Esophagus squamous epithelium (tissue), 5 donors: ENCODE measurements at places on chromosomes 7 and 10.

- no peak for DNase-seq
These were observed 123.8 kb downstream of the TEX36 start for GRCh38 chr10:125559210-125559609.

GRCh38 chr7:33554046-33554445, 351.3 kb upstream of the BMPER start:
- DNase-seq = no peak

- DNase-seq = no peak
These were observed 17.7 kb downstream of the CACNB2 start for GRCh38 chr10:18157881-18158280.

GRCh38 chr7:2654059-2654458, 22.3 kb downstream of the TTYH3 start:
- DNase-seq = no peak

- no peak for DNase-seq
These were observed 136.7 kb downstream of the EGFR start for GRCh38 chr7:55155351-55156117.

GRCh38 chr7:142094861-142095260, 16.7 kb upstream of the MGAM2 start:
- DNase-seq = no peak

DNA sequence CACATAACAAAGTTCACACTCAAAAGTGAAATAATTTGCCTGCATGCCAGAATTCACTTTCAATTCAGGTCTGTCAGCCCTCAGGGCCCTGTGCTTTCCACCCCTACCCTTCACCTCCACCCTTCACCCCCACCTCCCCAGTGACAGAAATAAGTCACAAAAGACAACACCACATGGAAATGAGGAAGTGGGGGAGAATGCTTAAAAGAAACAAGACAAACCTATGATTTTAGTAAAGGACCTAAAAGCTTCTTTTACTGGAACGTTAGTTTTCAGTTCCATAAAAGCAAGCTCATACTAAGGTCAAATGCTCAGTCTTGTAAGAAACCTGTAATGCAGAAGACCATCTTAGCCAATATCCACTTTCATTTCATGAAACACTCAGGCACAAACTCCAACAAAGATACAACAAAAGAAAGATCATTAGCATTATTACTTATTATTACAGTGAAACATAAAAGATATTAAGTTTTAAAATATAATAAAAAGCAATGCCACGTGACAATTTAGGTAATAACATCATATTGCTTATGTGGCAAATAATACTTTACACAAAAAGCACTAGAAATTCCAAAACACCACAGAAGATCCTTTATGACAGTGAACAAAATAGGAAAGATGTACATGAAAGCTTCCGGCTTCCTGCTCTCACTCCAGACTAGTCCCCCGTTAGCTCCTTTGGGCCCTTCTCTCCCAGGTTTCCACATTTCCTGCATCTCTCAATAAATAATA, 112.1 kb downstream of the LMBR1 start:
- no peak for DNase-seq

DNA sequence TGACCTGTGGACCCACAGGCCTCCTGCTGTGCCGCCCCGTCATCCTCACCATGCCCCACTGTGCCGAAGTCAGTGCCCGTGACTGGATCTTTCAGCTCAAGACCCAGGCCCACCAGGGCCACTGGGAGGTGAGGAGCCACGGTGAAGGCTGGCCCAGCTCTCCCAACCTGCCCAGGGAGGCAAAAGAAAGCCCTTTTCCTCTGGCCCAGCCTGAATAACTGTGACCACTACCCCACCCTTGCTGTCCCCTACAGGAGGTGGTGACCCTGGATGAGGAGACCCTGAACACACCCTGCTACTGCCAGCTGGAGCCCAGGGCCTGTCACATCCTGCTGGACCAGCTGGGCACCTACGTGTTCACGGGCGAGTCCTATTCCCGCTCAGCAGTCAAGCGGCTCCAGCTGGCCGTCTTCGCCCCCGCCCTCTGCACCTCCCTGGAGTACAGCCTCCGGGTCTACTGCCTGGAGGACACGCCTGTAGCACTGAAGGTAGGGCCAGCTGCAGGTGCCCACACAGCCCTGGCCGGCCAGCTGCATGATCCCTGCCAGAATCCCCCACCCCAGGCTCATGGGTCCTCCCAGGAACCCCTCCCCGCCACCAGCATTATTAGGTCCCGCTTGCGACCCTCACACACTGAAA, 25.5 kb upstream of the SLC29A3 start:
- no peak for DNase-seq

DNA sequence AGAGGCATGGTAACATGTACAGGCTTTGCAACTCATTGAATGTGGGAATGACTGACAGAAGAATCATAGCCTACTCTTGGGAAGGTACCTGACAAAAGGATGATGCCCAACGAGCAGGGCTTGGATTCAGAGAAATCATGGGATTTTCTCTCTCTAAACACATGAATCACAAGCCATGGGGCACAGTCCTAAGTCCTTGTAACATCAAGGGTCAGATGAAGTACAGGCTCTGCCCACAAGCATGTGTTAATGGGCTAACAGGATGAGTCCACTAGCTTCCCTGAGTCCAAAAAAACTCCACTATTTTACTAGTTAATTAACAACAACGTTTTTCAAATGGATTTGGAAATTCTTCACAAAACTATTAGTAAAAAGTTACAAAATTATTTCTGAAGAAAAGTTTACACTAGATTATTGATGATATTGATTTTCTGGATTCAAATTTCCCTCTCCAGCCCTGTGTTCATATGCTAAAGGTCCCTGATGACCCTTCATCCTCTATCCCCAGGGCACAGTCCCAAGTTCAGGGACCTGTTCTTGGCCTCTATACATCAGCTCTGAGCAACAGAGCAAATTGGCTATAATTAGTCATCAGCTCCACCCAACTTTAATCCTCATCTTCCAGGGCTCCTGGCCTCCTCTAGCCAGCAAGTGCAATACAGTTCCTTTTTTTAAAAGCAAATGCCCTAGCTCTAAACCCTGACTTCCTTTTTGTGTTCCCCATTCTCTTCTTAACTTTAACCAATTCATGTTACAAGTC, 99.8 kb downstream of the GSAP start:
- DNase-seq = no peak

DNA sequence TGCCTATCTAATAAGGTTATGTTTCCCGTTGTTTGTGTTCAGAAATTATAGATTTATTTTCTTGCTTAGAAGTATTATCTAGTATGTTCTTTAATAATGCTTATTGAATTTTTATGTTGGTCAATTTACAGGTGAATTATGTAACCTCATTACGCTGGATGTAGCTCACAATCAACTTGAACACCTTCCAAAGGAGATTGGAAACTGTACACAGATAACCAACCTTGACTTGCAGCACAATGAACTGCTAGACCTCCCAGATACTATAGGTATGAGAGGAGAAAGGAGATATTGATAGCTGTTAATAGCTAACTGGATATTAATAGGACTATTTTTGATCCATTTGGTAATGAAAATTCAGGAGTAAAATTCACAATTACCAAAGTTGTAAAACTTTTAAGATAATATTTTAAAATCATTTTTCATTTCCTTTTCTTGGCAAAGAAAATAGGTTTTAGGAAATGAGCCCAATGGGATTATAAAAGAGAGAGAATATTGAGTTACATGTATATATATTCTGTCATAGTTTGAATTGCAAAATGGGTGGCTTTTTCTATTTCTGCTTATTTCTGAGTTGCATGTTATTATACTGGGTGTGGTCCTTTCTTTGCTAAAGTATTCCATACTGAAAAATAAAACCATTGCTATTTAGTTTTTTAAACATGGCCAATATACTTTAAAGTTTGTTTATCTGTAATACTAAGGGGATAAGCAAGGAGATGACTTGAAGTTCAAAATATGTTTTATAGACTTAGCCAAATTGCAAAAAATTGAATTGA, 66.3 kb downstream of the SHOC2 start:
- no peak for DNase-seq

DNA sequence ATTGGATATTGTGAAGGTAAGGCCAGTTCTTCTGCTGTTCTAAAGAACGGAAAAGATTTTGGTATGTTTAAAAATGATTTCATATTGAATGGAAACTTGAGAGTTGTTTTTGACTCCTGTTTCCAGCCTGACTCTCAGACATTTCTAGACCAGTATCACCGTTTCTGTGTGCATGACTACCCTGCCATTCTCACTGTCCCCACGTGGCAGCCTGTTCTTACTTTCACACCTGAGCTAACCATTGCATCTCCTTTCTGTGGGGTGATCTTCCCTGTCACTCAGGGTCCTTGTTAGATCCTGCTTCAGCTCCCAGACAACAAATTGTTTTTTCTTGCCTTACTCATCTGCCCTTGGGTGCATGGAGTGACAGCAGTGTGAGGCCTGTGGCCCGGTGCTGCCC, 38.9 kb downstream of the GLRX3 start:
- DNase-seq = no peak

DNA sequence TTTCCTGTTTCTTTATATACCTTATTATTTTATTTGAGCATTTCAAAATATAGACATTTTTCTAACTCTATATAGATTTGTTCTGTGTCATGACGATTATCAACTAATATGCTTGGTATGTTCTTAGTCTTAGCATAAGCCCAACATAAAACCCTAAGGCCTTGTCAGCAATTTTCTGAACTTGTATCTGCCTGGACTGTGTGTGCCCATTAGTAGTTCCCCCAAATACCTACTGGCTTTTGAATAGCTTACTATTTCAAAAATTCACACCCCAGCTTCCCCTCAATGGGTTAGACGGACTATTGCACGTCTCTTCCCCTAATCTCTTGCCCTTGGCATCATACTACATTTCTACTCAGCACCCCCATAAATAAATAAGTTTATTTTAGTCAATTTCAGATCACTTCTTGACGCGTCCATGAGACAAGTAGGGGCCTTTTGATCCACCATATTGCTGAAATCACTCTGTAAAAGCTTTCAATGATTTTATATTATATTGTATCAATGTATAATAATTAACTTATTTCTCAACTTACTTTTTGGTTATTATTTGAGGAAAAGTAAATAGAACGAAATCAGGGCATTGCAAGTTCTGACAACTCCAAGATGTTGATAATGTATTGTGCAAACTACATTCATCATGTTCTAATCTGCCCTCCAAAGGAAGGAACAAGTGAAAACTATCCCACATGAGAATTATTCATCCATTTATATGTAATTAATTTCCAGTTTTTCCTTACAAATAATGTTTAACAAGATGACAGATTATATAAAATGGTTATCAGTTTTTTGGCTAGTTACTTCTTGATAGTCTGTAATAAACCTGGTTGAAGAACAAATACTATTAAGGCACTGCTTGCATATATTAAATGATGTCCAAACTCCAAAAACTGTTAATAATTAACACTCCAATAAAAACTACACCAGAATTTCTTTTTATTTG, 1.1 kb upstream of the AKR1C3 start:
- no peak for DNase-seq
